Fibroblast of skin of left biceps (primary cell): ENCODE measurements at places on chromosomes 2 and 18.

GRCh38 chr2:25043241-25043867 lies 1.5 kb downstream of the EFR3B start:
- peak; percentile 52 for DNase-seq

DNA sequence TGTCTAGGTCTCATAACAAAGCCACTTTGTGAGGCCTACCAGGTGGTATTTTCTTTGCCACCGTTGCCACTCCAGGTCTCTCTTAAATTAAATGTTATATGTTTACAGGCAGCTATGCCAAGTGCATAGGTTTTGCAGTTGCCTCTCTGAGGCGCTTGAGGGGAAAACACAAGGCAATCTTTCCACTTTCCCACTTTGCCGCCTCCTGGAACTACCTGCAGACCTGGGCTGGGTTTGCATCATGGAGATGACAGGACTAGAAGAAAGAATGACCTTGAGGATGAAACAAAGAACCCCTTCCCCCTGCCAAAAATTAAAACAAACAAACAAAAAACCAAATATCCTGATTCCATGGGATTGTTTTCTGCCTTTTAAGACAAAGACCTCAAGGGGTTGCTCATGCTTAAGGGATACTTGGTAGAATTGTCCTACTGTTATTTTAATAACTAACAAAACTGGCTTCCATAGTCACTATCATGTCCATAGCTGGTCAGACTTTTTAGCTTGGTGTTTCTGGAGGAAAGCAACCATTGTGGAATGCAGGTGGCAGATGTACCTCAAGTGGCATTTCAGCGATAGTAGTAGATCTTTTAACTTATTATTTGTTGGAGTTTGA lies 159.9 kb downstream of the PRPF40A start:
- DNase-seq, result no peak

GRCh38 chr18:49734836-49735235 lies 78.5 kb downstream of the ACAA2 start:
- no peak for DNase-seq

DNA sequence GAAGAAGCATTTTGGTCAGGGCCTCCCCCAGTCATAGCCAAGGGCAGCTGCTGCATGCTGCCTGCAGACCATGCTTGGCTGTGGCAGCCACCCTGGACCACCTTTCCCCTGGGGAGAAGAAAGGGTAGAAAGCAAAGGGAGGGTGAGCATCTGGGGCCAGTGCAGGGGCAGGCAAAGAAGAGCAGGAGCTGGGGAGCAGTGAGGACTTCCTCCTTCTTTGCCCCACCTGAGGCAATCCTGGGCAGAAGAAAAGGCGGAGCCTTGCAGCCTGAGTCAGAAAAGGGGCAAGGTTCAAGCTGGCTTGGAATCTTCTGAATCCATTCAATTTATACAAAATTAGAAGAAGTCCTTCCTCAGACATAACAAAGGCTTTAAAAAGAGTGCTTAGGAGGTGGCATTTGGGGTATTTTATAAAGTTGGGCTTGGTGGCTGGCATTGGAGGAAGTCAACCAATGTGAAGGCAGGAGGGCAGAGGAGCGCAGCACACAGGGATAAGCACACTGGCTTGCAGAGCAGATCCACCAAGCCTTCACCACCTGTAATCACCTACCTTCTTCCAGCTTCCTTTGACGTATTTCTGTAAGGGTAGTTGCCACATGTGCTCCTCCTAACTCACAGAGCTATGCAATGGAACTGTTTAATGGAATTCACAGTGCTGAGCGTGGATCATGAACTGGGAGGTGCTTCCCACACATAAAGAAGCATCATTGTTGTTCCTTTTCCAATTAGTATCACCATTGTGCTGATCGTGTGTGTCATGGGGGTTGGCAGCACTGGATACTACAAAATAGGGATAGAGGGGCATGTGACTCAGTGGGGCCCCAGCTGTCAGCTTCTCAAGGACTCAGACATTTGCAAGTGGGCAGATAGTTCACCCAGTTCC lies 154.4 kb upstream of the EPAS1 start:
- DNase-seq, result no peak

- no peak for DNase-seq
Measured at GRCh38 chr2:157291018-157291417, 33.5 kb downstream of the GALNT5 start.

DNA sequence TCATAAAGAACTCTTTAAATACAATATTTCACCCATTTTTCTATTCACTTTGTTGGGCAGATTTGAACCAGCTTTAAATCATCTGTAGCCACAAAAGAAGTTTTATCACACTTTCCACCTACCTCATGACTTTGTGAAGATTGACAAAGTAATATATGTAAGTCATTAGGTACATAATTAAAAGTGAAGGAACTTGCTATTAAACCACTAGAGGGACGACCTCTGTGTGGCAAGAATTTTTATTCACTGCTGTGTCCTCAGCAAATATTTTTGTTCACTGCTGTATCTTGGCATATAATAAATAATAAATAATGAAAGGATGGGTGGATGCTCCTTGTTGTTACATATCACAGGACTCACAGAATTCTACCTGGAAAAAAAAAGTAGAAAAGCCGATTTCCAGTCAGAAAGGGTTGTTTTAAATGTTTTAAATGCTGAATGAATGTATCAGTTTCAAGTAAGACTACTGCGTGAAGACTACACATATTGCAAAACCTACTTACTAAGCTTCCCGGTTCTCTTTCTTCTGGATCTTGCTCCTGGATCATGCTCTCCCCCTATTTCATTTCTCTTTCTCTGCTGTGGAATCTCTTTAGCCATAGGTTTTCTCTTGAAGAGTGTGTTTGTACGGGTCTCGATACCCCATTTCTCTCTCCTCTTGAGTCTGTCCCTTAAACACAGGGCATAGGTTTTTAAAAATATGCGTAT lies 44.8 kb downstream of the KCMF1 start:
- DNase-seq, result no peak

GRCh38 chr18:5630057-5630899 lies 86.5 kb upstream of the EPB41L3 start:
- DNase-seq, result peak; percentile 30

DNA sequence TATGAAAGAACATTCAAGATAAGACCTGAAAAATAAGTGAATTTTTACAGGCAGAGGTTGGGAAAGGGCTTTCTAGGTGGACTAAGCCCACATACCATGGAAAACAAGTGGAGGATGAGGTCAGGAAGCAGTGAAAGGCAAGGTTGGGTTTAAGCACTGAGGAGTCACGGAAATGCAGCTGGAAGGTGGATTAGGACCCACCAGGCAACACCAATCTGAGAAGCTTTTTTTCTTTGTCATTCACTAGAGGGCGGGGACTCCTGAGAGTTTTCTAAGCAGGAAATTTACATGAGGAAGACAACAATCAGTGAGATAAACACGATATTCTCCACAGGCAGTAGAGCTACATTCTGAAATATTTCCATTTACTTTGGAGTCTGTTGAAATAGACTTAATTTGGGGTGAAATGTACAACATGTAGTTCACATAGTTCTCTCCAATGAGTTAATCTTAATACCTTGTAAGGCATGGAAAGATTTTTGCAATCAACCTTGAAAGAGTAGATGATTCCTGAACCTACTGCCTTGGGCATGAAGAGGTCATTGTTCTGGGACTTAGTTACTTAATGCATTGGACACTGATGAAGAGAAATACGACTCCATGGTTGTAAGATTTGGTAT lies 40.7 kb downstream of the VIT start:
- no peak for DNase-seq

DNA sequence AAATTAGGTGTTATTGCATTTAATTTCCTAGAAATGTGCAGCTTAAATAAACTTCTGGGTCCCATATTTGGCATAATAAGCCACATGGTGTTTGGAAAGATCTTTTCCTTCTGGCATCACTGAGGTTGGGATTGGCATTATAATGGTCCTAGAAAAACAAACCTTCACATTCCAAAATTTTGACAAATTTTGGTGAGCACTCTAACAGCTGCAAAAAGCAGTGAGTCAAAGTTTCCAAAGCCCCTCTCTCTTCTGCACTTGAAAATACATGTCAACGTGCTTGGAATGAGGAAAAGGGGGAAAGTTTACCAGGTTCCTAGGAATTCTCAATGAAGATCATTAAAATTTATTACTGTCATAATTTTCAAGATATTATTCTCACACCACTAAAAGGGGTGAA lies 77.8 kb upstream of the STK17B start:
- no peak for DNase-seq

DNA sequence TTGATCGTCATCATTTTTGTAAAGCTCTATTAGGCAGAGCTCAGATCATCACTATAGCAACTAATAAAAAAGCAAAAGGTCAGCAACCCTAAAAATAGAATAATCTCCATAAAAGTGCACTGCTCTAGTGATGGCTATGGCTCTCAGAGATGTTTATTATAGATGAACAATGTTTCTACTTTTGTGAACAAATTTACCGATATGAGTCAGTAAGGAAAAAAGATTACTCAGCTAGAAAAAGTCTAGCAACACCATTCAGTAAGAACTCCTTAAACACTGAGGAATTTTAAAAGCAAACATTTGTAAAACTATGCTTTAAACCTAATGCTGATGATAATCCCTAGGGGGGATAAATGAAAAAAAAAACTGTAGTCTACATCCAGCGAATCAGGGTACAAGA lies 69.6 kb downstream of the ACVR1C start:
- peak; percentile 5 for DNase-seq

GRCh38 chr2:99255491-99256318 lies at the start of gene LYG2:
LYG2 (minus strand) TSS chr2:99255666; CDS start chr2:99254260, 1,406 bp downstream.
- no peak for DNase-seq

DNA sequence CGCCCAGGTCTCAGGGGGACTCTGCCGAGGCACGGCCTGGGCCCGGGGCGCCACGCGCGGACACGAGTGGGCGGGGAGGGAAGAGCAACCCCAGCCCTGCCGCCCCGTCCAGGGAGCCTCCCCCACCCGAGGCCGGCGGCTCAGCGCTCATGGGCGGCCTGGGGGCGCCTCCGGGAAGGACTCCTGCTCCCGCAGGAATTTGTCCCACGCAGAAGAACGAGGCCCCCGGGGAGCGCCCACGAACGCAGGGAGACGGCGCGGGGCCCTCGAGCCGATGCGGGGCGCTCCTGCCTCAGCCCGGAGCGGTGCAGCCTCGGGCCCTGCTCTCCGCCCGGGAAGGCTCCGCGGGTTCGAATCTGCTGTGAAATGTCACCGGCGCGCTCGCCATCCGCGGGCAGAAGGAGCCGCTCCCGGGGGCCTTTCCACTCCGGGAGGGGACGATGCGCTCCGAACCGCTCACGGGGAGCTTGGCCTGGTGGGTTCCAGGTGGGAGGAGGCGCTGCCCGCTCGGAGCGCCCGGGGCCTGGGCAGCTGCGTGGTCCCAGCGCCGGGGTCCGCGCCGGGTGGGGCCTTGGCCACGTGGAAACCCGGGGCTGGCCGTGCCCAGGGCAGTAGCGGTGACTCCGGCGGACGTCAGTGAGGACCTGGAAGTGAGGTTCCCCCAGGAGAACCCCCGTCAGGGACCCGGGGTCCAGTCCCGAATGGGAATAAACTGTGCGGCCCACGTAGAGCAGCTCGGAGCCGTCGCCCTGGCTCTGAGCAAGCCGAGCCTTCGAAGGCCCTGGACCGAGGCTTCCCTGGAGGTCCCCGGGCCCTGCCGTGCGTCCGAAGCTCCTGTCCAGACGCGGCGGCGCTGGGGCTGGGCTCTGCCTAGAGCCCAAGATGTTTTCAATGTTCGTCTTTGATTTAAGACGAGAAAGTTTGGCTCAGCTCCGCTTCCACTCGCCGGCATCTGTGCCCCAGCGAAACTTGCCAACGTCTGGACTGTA lies 41.4 kb upstream of the CTDP1 start:
- DNase-seq, result no peak

GRCh38 chr18:58095222-58095621 lies 51.2 kb downstream of the NEDD4L start:
- DNase-seq, result no peak

GRCh38 chr2:46157072-46157965 lies 139.9 kb upstream of the EPAS1 start:
- DNase-seq, result no peak

DNA sequence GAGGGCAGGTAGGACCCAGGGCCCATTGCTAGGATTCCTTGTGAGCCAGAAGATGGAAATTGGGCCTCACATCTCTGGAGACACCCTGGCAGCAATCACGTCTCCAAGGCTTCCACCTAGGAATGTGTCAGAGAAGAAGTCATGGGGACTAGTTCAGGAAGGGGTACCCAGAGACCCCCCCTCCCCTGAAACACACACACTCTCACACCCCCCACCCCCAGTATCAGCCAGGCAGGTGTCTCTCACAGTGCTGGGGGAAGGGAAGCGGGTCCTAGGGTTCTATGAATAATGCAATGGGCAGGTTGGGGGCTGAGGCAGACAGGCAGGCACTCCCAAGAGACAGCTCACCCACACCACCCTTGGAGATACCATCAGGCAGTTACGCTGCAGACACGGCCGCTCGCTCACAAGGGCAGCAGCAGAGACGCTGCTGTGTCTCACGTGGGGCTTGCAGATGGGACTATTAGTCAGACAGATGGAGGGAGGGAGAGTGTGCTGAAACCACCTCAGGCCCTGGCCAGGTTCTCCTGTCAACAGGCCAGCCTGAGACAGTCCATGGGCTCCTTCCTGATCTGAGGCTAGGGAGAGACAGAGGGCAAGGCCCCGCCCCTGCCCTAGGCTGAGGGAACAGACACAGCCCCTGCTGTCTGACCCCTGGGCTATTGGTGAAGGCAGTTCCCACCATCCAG lies 134.6 kb downstream of the CYP26B1 start:
- no peak for DNase-seq

DNA sequence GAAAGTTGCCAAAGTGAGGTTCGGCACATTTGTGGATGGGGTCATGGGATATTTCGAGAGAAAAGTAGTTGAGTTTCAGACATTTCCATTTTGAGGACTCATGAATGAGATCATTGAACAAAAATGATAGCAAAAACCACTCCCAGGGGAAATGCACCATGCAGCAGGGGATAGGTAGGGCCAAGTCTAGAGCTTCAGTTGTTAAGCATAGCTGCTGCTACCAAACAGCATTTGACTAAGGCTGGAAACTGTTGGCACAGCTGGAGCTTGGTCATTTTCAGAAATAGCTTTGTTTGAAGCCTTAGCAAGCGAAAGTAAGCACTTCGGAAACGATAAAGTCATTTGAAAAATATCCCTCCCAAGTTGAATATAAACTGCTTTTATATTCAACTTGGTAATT lies 431.8 kb downstream of the SOCS6 start:
- no peak for DNase-seq

- no peak for DNase-seq
Measured at GRCh38 chr2:218008060-218009040, 5.6 kb upstream of the TNS1 start.

GRCh38 chr2:238370094-238370822 lies 49.9 kb downstream of the TRAF3IP1 start:
- DNase-seq, result no peak

DNA sequence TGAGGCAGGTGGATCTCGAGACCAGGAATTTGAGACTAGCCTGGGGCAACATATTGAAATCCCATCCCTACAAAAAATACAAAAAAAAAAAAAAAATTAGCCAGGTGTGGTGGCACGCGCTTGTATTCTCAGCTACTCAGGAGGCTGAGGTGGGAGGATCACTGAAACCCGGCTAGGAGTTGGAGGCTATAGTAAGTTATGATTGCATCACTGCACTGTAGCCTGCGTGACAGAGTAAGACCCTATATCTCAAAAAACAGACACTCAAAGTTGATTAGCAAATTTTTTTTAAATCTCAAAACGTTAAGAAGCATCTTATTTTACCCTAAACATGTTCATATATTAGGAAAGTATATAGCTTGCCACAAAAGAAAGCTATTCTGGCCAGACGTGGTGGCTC lies 7.6 kb downstream of the RAB1A start:
- DNase-seq, result no peak

GRCh38 chr2:165582863-165583506 lies 113.5 kb downstream of the CSRNP3 start:
- DNase-seq, result no peak

GRCh38 chr2:234952270-234953115 lies 676 bp downstream of the SH3BP4 start:
- no peak for DNase-seq
